ENCODE measurements at places on chromosomes 5 and 9.

- DNase-seq = no peak
These were observed 34.2 kb downstream of the ABLIM3 start for GRCh38 chr5:149175346-149176105.

GRCh38 chr5:87423755-87424154 is 11.0 kb upstream of the CCNH start:
- DNase-seq = no peak

DNA sequence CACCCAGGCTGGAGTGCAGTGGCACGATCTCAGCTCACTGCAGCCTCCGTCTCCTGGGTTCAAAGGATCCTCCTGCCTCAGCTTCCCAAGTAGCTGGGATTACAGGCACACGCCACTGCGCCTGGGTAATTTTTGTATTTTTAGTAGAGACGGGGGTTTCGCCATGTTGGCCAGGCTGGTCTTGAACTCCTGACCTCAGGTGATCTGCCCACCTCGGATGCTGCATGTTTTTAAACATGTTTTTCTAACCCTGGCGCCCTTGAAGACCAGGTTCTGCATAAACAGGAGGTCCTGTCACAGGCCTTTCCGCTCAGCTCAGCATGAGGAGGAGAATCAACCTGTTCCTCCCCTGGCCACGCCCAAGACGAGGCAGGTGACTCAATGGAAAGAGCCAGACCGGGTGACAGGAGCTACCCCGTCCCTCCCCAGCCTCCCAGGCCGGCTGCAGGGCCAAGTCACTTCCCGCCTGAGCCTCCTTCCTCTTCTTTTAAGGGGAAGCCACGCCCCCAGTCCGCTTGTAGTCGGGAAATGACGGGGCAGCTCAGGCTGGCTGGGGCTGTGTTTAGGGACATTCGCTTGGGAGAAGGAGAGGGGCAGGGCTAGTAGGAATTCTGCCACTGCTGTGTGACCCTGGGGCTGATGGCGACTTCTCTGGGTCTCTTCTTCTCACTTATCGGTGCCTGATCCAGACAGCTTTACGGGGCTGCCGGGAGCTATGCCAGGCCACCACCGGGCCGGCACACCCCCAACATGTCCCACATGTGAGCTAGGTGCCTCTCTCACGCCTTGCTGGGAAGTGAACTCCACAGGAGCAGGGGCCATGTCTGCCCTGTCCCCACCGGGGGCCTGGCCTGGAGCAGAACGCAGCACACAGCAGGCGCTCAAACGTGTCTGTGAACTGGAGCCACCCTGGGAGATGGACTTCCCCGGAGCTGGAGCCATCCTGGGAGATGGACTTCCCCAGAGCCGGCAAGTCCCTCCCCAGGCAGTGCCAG is 6.1 kb downstream of the NOTCH1 start:
- DNase-seq = no peak

- no peak for DNase-seq
These were observed 134.0 kb downstream of the PARP8 start for GRCh38 chr5:50800410-50800809.

GRCh38 chr5:9440517-9440916 is 105.4 kb downstream of the SEMA5A start:
- no peak for DNase-seq

- DNase-seq = no peak
These were observed 20.2 kb downstream of the S100Z start for GRCh38 chr5:76870046-76870445.

DNA sequence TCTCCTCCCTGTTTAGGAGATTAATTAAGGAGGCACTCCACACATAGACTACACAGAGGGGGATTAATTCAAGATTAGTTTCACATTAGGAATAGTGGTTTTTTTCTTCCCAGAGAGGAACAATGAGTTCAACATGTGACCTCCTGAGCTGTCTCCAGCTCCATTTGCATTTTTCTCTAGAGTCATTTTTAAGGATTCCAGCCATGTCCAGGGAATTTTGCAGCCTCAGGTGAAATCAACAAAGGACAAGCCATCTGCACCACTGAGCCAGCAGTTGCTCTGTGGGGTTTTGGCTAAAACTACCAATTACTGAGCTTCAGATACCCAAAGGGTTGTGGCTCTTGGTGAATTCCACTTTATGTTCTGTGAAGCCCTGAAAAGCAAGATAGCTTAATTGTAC is 258.5 kb upstream of the PPP1R2B start:
- DNase-seq = no peak

DNA sequence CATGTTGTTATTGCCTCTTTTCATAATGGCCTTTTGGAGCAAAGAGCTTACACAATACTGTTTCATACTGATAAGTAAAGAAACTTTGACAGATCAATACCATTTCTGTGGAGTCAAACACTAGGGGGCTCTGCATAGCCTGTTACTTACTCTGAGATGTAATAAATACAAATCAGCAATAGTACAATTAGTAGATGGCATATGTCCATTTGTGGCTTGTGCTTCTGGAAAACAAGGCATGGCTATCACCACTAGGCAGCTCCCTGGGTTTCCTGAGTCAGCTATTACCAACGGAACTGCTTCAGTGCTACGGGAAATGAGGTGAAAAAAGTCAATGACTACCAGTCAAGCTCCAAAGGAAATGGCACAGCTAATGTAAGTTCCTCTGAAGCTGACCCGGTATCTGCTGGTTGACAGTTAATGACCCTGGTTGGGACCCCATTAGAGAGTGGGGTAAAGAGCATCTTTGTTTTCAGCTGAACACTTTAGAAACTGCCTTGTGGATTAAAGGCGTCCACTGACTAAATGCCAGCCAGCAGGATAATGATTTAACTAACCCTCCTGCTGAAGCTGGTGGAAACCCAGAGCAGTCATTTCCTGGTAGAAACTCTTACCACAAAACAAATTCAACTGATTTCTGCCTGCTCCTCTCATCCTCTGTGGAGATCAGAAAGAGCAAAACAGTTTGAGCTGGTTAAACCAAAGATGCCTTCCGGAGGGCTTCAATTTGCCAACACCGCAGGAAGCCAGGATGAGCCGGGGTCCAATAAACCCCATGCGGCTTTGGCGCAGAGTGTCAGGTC is 69.0 kb upstream of the FAM169A start:
- no peak for DNase-seq

DNA sequence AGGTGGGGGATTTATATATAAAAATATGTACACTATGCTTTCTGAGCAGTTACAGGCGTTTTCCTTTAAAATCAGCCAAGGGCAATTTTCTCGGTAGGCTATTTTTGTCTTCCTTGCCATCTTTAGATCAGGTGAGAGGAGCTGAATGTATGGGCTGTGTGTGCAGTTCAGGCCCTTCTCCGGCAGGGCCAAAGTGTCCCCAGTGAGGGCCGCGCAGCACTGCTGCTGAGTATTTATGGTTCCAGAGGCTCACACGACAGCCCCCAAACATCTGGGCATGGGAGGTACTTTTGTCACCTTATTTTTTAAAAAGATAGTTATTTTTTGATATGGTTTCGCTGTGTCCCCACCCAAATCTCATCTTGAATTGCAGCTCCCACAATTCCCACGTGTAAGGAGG is 11.5 kb downstream of the GFPT2 start:
- DNase-seq = no peak

GRCh38 chr5:142314109-142314508 is 10.7 kb downstream of the SPRY4 start:
- DNase-seq = no peak

DNA sequence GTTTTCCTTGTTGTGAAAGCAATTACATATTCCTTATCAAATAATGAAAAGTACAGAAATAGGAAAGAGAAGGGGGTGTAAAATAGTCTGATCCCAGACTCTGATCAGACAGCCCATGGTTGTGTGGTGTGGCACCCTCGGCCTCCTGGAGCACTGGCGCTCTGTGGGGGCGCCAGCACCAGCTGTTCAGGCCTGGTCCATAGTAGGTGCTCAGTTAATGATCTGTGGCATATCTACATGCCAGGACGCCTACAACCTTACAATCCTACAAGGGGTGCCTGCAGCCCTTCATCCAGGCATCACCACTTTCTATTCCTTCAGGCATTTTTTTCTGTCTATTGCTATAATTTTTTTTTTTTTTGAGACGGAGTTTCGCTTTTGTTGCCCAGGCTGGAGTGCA is 16.6 kb downstream of the MIGA2 start:
- no peak for DNase-seq

DNA sequence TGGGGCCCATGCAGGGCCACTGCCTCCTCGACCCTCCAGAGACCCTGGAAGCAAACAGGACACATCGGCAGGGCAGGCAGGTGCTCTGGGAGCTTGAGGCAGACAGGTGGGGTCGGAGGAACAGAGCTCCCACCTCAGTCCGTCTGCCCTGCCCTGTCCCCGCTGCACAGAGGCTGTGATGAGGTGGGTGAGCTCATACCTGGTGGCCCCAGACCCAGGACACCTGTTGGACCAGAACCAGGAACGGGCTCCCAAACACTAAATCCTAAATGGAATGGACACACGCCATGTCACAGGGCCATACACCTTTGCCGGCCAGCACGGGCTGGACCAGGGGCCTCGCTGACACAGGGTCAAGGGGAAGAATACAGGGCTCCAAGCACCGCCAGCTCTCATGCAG is 5.5 kb downstream of the SOHLH1 start:
- DNase-seq = no peak

- no peak for DNase-seq
These were observed 12.7 kb upstream of the SLC36A1 start for GRCh38 chr5:151434570-151435237.

- no peak for DNase-seq
These were observed 21.7 kb downstream of the SLC6A18 start for GRCh38 chr5:1246711-1247431.

DNA sequence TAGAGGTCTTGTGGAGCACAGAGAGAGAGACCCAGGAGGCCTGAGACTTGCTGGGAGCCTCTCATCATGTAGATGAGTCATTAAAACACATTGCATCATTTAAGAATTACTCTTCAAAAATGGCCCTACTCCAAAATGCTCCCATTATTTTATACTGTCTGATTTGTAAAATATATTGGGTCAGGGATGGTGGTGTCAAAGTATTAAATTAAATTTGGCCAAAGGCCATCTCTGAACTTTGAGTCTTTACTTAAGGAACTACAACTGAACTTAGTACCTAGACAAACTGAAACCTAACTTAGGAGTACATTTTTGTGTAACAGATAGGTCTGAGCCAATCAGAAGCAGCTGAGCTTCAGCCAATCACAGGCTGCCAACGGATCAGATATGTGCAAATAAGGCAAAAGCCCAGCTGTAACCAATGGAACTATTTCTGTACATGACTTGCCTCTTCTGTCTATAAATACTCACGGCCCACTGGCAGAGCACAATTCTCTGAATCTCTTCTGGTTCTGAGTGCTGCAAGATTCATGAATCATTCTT is 657.2 kb downstream of the TLE1 start:
- DNase-seq = no peak

GRCh38 chr5:179171816-179172745 is 111.9 kb downstream of the ZNF354C start:
- no peak for DNase-seq

DNA sequence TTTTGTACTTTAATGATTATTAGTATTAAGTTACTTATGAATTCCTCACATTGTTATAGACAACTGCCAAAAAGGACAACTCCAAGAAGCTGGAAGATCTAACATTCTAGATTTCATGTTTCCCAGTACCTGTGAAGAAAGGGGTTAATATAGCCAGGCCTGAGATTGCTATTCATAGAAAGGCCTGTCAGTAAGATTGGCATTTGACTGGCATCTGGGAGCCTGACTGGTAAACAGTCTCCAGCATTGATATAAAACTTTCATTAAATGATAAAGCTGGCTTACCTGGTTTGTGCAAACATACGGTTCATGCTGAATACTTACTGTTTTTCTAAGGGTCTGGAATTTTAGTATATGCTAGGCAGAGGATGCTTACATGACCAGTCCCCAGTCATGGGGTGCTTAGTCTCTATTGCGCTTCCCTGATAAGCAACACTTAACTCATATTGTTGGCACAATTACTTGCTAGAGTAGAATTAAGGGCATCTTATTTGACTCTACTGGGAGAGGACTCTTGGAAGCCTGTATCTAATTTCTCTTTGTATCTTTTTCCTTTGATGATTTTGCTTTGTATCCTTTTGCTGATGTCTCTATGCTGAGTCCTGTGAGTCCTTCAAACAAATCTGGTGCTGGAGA is 340.4 kb upstream of the SEMA6A start:
- DNase-seq = no peak

- no peak for DNase-seq
These were observed 226.5 kb downstream of the GLIS3 start for GRCh38 chr9:4073371-4073770.

DNA sequence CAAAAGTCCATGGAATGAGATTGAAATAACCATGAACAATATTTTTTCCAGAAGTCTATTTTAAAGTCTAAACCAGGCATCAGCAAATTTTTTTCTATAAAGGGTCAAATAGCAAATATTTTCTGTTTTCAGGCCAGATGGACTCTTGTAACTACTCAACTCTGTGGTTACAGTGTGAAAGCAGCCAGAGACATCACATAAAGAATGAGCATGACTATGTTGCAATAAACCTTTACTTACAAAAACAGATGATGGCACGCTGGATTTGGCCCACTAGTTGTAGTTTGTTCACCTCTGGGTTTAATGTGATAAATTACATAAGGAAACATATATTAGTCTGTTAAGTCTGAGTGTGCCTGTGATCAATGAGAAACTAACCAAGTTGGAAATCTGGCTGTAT is 319.2 kb downstream of the TRPM3 start:
- DNase-seq = no peak

DNA sequence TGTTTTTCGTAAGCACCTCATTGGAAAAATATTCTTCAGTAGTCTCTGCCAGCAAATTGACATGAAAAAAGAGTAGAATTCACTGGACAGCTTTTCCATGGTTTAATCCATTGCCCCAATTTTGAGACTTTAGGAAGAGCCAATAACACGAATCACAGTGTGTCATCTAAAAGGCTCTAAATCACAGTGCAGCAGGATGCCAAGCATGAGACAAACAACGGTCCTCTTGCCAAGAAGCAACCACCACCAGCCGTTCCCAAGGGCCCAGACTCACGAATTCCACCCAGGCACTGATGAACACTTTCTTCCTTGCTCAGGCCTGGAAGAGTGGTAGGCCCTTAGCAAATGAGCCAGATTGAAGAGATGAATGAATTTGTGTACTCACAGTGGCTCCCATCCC is 18.3 kb upstream of the IRX4 start:
- DNase-seq = no peak

GRCh38 chr5:113267361-113267900 is 167.4 kb downstream of the TSSK1B start:
- no peak for DNase-seq

DNA sequence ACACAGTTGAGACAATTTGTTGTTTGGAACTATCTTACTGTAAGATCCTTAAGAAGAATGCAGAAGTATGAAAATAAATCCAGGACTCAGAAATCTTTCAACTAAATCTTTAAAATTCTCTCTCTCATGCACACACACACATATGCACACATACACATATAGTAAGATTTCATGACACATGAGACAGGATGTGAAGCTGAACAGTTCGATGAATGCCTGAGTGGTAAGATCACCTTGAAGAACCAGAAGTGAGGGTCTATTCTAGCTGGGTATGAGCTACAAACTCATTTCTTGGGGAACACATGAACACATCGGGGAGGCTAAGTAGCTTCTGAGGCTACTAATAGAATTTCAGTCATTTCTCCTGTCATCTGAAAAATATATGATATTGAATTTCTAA is 153.6 kb downstream of the TMC1 start:
- no peak for DNase-seq

Measured in DMS 273 treated with DMSO at 0.1 percent for 48 hours (cell line).